ENCODE measurements at places on chromosomes 12 and 14.

DNA sequence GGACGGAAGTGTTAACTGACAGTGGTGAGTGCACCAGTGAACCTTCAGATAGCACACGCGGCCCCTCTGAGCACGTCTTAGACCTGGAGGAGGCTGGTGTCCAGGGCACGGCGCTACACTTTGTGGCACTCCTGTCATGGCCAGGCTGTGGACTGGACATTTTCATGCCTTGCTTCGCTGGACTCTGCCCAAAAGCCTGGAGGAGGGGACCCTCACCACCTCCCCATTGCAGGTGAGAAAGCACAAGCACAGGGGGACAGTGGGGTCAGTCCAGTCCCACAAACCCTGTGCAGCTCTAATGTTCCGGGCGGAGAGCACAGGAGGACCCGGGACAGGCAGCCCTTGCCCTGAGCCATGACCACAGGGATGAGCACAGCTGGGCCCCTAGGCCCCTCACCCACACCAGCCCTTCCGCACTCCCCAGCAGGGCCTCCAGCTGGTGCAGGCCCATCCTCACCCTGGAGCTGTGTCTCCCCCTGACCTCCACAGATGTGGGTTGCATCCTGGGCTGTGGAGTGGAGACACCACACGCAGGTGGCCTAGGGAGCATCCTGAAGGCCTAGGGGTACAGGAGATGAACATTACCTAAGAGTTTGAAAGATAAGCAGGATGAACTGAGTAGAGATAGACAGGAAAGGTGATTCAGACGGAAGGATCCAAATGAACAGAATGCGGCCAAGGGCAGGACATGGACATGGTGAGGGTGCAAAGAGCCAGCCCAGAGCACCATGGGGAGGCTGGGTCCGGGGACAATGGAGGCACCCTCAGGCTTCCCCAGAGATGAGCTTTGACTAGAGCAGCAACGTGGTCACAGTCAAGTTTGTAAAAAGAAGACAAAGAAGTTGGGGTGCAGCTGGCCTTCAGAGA lies 132.8 kb downstream of the BCL11B start:
- DNase-seq = no peak

GRCh38 chr12:39931857-39932256 lies 174.0 kb downstream of the SLC2A13 start:
- DNase-seq = no peak

GRCh38 chr14:56357428-56357827 lies 222.2 kb upstream of the TMEM260 start:
- no peak for DNase-seq

- DNase-seq = no peak
Observed at GRCh38 chr12:50685641-50686040, 78.3 kb upstream of the ATF1 start.

- peak; percentile 18 for DNase-seq
Observed at GRCh38 chr12:93245543-93245942, 132.2 kb upstream of the NUDT4 start.

GRCh38 chr14:101879529-101880336 lies 84.6 kb upstream of the DYNC1H1 start:
- no peak for DNase-seq

- no peak for DNase-seq
Observed at GRCh38 chr12:6840761-6841515, at the start of gene GNB3. Gene GNB3, plus strand, starts transcription at chr12:6840925. Its CDS starts 363 bp downstream, at chr12:6841288.

GRCh38 chr12:6202846-6203245 lies 2.6 kb downstream of the CD9 start:
- DNase-seq = no peak

DNA sequence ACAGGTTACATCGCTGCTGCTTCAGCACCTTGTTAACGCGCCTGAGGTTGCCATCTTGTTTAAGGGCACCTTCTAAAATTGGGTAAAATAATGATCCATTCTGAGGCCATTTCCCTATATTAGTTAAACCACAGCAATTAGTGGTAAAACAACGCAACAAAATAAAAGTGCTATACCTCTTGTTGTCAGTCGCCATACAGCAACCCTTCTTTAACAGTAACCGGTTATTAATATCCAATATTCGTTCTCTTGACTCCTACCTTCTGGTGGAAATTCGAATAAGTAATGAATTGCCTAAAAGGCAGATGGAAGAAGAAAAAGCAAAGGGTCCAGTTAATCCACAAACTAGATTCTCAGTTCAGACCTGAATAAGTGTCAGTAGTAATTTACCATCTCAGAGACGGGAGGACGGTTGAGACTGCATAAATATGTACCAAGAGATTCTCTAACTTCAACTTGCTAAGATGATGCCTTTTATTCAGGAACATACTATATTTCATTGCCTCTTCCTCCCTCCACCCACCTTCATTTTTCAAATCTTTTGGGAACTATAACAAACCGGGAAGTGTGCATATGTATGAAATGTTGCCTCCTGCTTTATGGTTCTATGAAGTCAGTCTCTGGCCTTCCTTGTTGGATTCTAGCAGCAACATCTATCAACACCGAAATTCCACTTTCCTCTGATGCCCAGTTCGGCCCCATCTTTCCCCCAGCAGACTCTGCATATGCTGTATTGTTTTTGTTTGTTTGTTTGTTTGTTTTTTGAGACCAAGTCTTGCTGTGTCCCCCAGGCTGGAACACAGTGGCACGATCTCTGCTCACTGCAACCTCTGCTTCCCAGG lies 824 bp upstream of the PSMB5 start:
- DNase-seq = no peak

- no peak for DNase-seq
Observed at GRCh38 chr12:70070494-70071007, 172.7 kb upstream of the CNOT2 start.

DNA sequence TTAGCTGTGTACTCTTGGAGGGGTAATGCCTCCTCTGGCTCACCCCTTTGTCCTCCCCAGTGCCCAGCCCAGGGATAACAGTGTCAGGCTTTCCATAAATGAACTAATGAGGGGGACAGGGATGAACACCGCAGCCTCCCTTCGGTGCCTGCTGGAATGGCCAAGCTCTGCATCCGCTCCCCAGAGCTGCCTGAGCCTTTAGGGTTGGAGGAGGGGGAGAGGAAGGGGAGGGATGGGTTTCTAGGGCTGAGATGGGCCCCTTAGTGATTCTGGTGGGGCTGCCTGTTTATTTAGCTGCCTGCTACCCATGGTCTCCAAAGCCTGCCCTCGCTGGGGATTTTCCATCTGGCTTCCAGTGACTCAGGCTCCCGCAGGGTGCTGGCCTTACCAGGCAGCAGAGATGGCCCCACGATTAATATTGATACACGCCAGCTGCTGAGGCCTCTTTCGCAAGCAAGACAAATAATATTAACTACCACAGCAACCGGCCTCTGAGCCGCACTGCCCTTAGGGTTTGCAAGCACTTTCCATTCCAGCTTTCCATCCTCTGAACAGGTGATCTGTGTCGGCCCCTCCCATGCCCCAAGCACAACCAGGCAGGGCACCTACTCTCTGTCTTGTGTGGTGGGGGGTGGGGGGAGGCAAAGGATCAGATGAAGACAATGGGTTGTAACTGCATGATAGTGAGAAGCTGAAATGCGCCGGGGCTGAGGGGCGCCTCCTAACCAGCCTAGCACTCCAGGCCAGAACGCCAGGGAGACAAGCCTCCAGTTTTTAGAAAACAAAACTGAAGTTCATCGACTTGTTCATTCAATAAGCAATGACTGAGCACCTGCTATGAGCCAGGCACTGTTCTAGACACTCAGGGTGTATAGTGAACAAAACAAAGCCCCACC lies 56.7 kb downstream of the C14orf132 start:
- no peak for DNase-seq

DNA sequence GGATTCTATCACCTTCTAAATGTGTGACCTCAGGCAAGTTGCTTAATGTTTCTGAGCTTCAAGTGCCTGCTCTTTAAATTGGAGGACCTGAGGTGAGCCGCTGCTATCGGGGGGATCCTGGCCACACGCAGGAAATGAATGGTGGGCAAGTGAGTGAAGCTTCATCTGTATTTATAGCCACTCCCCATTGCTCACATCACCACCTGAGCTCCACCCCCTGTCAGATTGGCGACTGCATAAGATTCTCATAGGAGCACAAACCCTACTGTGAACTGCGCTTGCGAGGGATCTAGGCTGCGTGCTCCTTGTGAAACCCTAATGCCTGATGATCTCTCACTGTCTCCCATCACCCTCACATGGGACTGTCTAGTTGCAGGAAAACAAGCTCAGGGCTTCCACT lies 158.6 kb upstream of the CCND2 start:
- no peak for DNase-seq

- DNase-seq = no peak
Observed at GRCh38 chr12:50600364-50600763, 95.6 kb downstream of the DIP2B start.

GRCh38 chr12:88698471-88698870 lies 118.2 kb upstream of the KITLG start:
- no peak for DNase-seq

DNA sequence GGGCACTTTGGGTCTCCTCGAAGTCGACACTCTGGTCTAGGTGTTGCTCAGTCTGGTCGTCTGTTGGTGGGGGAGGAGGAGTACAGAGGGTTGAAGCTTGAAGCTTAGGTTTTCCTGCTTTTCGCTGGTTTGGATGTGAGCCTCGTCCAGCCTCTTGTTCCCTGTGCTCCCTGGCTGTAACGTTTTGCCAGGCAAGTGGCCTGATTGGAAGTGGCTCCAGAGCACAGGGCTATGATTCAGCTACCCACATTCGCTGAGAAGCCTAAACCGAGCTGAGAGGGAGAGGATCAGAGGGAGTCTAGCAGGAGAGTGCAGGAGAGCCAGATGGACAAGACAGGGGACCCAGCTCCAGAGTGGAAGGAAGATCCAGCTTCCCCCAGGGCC lies 6.1 kb downstream of the HOXC10 start:
- DNase-seq = no peak

Data from activated T-cell treated with anti-CD3 and anti-CD28 coated beads, Interleukin-2, amount 50 U/mL, for 1 hour (primary cell).